ENCODE measurements at places on chromosomes 5 and 9.

DNA sequence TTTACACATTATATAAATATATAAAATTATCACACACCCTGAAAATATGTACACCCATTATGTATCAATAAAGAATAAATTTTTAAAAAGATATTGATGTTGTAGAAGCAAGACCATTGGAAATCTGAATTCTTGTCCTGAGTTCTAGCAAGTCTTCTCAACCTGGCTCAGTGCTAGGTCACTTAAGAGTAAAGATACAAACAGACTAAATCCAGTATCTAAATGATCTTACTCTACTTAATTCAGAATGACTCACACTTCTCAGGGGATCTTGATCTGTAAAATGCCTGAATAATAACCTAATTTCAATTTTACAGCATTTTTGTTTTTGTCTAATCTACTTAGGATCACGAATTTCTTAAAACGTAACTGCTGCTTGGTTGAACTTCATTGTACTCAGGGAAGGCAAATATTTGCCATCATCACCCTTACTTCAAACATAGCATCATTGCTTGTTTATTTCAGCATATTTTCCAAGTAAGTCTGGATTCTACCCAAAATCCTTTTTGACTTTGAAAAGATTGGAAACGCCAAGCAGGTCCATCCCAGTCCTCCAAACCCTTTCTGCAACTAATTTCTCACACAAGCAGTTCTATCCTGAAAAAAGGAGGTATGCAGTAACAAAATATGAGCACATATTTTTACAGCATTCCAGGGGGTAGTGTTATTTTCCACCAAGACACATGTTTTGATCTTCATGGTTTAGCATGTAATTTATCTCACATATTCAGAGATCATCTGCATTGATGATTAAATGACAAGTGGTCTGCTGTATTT is 582.6 kb downstream of the PSAT1 start:
- no peak for DNase-seq

GRCh38 chr9:128987805-128988204 is 40.3 kb downstream of the NUP188 start:
- no peak for DNase-seq

GRCh38 chr9:107308461-107308860 is 25.4 kb downstream of the RAD23B start:
- no peak for DNase-seq

- DNase-seq = no peak
These were observed 584.3 kb upstream of the TUSC1 start for GRCh38 chr9:26262421-26263107.

- DNase-seq = no peak
These were observed 32.6 kb downstream of the NKX2-5 start for GRCh38 chr5:173202266-173202875.

DNA sequence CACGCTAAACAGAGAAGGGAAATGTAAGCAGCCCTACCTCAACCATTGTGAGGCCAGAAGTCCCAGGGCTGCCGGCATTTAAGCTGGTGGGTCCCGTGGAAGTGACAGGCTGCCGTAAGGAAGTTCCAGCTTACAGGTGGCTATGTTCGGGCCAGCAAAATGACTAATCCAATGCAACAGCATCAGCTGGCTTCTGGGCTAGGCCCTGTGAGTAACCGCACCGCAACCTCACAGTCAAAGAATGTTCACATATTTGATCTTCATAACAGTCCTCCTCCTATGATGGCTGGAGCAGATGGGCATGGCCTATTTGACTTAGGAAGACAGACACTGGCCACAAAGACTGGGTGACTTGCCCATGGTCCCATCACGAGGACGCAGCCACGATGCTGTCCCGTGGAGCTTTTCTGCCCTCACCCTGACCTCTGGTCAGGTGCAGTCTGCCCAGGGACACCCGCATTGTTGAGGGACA is 88.2 kb downstream of the LIFR start:
- no peak for DNase-seq

DNA sequence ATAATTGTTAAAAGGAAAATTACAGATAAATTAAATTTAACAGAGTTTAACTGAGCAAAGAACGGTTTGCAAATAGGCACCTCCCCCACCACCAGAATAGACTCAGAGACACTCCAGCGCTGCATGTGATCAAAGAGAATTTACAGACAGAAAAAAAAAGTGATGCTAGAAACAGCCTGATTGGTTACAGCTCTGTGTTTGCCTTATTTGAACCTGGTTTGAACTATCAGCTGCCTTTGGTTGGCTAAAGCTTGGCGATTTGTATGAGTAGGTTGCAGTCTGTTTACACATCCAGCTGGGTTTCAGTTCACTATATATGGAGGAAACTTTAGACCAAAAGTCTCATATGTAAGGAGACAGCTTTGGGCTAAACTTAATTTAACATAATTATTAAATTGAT is 249.1 kb downstream of the ENC1 start:
- no peak for DNase-seq

DNA sequence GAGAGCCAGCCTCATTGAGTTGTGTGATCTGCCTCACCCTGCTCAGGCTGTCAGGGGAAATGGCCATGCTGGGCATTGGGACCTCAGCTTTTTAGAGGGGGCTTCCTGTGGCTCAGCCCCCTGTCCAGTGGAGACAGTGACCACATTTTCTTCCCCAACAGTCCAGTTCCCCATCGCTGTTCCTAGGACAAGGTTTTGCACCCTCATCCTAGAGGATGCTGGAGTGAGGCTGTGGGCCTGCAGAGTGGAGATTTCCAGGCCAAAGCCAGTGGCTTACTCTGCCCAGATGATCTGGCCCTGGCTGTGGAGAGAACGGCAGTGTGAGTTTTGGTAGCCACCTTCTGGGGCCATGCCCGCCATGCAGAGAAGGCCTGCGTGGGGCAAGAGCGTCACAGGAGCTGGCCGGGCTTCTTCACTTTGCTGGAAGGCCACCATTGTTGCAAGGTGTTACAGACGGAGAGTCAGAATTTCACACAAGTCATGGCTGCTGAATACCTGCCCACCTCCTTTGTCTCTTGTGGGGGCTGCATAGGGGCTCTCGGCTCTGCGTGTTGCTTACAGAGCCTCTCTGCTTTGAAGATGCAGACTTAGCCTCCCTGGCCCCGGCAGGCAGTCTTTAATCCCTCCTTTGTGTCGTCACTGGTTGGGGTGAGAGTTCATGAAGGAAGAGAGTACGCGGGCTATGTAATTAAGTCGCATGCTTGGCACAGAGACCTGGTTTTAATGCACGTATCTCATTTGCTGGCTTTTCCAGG is 35.2 kb upstream of the PITX1 start:
- no peak for DNase-seq

DNA sequence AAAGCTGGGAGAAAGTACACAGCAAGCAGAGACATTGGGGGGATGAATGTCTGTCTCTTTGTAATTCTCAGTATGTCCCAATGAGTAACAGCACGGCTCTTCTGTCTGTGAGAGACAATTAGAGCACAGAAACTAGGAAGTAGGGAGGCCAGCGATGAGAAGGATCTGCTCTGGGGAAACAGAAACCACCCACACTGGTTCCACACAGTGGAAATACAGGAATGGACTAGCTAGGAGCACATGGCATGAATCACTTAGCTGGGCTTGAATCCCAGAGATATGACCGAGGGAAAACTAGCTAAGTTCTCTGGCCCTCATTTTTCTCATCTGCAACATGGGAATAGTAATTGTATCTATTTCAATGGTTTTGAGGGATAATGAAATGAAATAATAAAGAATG is 895.9 kb downstream of the TLE4 start:
- DNase-seq = no peak

- no peak for DNase-seq
These were observed 80.0 kb downstream of the RANBP17 start for GRCh38 chr5:170941788-170942187.

DNA sequence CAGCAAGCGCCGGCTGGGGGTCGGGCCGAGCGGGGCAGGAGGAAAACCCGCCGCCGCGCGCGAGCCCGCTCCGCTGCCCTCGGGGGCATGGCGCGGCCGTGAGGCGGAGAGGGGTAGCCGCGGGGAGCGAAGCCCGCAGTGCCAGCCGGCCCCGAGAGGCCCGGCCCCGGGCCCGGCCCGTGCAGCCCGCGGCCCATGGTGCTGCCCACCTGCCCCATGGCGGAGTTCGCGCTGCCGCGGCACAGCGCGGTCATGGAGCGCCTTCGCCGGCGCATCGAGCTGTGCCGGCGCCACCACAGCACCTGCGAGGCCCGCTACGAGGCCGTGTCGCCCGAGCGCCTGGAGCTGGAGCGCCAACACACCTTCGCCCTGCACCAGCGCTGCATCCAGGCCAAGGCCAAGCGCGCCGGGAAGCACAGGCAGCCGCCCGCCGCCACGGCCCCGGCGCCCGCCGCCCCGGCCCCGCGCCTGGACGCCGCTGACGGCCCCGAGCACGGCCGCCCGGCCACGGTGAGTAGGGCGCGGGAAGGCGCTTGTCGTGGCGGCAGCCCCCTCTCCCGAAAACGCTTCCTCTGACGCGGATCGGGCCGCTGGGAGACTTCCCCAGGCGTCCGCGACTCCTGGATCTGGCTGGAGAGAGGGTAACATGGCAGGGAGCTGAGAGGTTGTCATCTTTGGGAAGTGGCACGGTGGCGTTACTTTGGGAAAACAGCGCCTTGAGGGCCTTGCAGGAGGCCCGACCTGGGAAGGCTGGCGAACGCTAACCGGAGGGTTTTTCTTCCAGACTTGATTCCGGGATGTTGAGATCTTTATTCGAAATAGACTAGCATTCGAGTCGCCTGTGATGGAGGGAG is 523 bp downstream of the MAML1 start:
- peak; percentile 44 for DNase-seq

- DNase-seq = no peak
These were observed 3.2 kb downstream of the TAS2R1 start for GRCh38 chr5:9626955-9627354.

DNA sequence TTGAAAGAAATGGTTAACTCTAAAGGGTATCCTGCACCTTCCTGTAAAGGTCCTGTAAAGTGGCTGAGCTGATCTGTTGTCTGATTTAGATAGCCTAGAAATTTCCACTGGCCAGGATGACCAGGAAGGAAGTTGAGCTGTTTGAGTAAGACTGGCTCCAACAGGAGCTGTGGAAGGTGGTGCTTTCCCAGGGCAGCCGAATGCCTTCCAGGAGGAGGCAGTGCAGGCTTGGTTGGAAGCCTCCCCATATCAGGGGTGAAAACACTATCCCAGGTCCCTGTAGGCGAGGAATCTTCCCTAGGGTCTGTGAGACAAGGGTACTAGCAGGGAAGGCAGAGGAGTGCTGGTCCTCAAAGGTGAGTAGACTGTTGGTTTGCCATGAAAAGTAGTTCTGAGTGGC is 98.4 kb downstream of the LIX1 start:
- no peak for DNase-seq

- DNase-seq = no peak
These were observed 626.3 kb upstream of the CCNG1 start for GRCh38 chr5:162811071-162811470.

GRCh38 chr5:169174923-169175322 is 126.0 kb downstream of the SLIT3 start:
- no peak for DNase-seq

DNA sequence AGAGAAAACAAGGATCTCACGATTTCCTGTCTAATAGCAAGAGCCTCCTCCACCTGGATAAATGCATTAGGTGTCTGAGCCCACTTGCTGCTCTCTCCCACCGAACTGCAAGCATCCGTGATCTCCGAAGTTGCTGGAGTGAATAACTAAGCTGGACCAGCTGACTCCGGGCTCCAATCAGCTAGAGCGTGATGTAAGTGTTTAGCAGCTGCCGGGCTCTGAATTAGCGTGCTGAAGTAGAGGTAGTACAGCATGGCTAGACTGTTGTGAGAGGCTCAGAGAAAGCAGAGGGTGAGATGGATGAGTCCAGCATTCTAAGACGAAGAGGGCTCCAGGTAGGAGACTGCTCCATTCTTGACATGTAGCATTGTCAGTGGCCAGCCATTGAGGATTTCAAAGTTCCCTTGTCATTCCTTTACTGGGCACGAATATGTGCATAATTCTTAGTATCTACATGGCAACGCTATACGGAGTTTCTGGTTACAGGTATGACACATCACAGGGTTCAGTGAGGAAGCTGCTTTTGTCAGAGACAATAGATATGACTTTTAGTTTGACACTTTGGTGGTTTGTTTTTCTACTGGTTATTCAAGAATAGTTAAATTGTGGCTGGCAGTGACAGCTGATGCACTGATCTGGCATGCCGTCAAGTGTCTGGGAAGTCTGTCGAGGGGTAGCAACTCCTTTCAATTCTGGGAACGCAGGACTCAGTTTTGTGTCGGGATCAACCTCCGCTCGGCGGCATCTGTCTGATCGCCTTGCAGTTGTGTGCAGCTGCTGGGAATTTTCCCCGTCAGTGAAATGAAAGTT is 232.6 kb downstream of the MAST4 start:
- DNase-seq = no peak

- DNase-seq = no peak
These were observed 97.5 kb downstream of the SAXO1 start for GRCh38 chr9:18935541-18935940.

- DNase-seq = peak; percentile 42
These were observed 12.5 kb upstream of the CTSL start for GRCh38 chr9:87713278-87713987.

DNA sequence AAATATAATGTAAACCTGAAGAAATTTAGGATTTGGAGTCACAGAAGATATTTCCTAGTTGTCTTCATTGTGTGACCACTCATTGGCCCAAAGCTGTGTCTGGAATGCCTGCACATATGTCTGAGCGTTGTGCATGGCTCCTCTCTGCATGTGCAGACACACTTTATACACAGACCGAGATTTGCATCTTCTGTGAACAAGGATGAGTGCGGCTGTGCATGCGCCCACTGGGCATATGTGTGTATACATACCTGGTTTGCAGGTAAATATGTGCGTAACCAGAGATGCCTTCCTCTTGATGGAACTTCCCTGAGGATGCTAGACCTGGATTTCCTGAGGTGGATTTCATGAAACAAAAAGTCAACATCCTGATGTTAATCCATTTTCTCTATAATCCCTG is 19.1 kb downstream of the PHF2 start:
- DNase-seq = no peak

DNA sequence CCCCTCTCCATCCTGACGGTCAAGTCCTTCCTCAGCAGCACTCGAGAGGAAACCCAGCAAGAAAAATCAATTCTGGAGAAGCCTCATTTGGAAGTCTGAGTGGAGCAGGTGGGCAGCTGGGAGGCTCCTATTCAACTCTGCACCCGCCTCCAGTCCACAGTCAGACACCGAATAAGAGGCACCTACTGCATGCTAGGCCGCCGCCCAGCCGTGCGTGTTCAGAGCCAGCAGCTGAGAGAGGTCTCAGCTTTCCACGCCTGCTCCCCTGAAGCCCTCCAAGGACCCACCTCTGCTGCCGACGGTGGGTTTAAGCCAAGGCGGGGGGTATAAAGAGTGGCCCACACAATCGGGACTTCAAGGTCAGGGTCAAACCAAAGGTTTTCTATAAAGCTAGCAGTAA is 41.9 kb downstream of the VAV2 start:
- no peak for DNase-seq

DNA sequence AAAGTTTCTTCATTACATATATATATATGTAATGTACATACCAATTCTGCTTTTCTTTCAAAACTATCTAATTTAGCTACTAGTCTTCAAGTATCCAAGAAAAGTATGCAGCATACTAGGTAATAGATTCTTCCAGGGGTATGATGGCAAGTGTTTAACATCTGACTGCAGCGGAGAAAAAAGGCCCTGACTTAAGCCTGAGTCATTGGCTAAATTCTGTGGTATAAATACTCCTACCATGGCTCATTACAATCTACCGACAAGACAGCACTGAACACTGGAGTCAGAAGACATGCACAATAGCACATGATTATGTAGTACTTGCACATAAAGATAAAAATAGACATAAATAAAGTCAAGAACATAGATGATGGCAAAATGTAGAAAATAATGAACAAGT is 439.9 kb downstream of the BRINP1 start:
- DNase-seq = no peak
